Camera-type eye (tissue), 1 donor: ENCODE measurements at places on chromosomes 4 and X. TPM values are rescaled to one million over a fixed set of nuclear protein-coding genes. Genes with fewer than 3 reads are reported as not detected.

SSX4 gene
- not detected for total RNA-seq

TREX2 gene
- 0.27 TPM for total RNA-seq

KDM5C gene
- total RNA-seq: 205 TPM

INTU gene
- total RNA-seq: 48.4 TPM

ENPEP gene
- 19.0 TPM for total RNA-seq

GLRA3 gene
- 1.9 TPM for total RNA-seq

LEF1 gene
- total RNA-seq: 19.6 TPM

IQCM gene
- not detected for total RNA-seq

ABCB7 gene
- 86.8 TPM for total RNA-seq

GPR173 gene
- total RNA-seq: 26.3 TPM

HERC5 gene
- total RNA-seq: 4.2 TPM

TRIM61 gene
- 2.7 TPM for total RNA-seq

N4BP2 gene
- 72.2 TPM for total RNA-seq

AFP gene
- not detected for total RNA-seq

TMPRSS11E gene
- total RNA-seq: not detected

TLR2 gene
- 8.7 TPM for total RNA-seq

FDCSP gene
- total RNA-seq: not detected

CCNB3 gene
- total RNA-seq: 10.1 TPM

FAT1 gene
- total RNA-seq: 179 TPM
